ENCODE measurements at places on chromosomes 7 and 10.

GRCh38 chr7:64882341-64883112 is 20.5 kb upstream of the ZNF273 start:
- DNase-seq = peak; percentile 50

GRCh38 chr7:50366311-50366710 is 61.8 kb downstream of the IKZF1 start:
- DNase-seq = no peak

DNA sequence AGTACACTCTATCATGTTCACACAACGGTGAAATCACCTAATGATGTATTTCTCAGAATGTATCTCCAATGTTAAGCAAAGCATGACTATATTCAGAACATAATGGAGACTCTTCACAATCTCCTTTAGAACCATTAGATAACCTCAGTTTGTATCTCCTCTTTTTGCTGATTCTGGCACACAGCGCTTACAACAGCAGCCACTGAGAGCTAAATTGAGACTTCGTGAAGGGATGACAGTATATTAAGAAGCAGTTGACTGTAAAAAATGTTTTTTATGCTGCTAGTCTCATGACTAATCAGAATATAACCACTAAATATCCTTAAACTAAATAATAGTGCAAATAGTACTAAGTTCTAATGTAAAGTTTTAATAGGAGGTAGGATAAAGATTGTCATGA is 46.9 kb downstream of the KMT2E start:
- no peak for DNase-seq

GRCh38 chr7:130277763-130278643 is 11.3 kb downstream of the CPA2 start:
- no peak for DNase-seq

DNA sequence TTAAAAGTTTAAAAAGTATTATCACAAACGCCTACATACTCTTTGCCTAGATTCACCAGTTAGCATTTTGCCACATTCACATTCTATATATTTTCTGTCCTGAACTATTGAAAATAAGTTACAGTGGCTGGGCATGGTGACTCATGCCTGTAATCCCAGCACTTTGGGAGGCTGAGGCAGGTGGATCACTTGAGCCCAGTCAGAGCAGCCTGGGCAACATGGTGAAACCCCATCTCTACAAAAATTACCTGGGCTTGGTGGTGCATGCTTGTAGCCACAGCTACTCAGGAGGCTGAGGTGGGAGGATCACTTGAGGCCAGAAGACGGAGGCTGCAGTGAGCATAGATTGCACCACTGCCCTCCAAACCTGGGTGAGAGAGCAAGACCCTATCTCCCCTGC is 5.3 kb downstream of the ARPC1A start:
- no peak for DNase-seq

GRCh38 chr10:89242840-89243568 is 8.6 kb downstream of the LIPA start:
- no peak for DNase-seq

DNA sequence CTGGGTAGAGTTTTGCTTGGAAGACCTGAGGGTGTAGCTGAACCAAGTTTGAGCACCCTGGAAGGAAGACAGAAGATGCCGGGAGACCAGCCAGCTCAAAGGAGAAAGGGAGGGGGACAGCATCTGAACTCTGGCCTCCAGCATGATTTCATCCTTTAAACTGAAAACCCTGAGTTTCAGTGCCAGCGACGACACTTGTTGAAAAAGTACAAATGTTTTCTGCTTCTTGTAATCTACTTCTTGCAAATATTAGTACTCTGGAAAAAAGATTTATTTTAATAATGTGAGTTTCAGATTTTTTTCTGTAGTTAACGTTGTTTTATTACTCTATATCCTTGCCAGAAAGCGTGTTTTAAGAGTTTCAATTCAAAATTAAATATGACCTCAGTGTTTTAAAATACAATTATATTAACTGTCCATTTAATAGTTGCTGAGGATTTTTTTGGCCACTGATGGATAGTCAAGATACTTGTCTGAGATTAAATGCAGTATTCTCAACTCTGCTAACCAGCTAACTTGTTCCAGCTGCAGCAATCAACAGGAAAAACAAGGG is 227.7 kb downstream of the MGMT start:
- DNase-seq = no peak
